ENCODE measurements at places on chromosomes 4 and X. TPM values are rescaled to one million over a fixed set of nuclear protein-coding genes. Genes with fewer than 3 reads are reported as not detected.

GRCh38 chrX:153831429-153832150 is 1.2 kb upstream of the PDZD4 start:
- H3K36me3 ChIP-seq: peaks cover 6% of the 10 kb centered on the region
- H3K4me1 ChIP-seq: peaks cover 8% of the 10 kb centered on the region
- no peak for DNase-seq
- peak overlapping the region; percentile 79 for H3K4me3 ChIP-seq

The SH3TC1 gene
- 24.1 TPM for polyA plus RNA-seq

GRCh38 chrX:54415534-54416350 is 24.5 kb upstream of the TSR2 start:
- H3K27ac ChIP-seq: no peak overlapping the region
- H3K4me3 ChIP-seq: no peak overlapping the region
- H3K36me3 ChIP-seq: no peaks in the 10 kb centered on the region
- H3K27me3 ChIP-seq: peaks cover 41% of the 10 kb centered on the region
- no peak for DNase-seq

- H3K27ac ChIP-seq: no peak overlapping the region
- H3K4me1 ChIP-seq: peaks cover 38% of the 10 kb centered on the region
- DNase-seq: peak; percentile 62
- no peaks in the 10 kb centered on the region for H3K36me3 ChIP-seq
Measured at GRCh38 chr4:38179690-38180377, 219.6 kb downstream of the PTTG2 start.

The PPEF2 gene
- polyA plus RNA-seq: not detected

DNA sequence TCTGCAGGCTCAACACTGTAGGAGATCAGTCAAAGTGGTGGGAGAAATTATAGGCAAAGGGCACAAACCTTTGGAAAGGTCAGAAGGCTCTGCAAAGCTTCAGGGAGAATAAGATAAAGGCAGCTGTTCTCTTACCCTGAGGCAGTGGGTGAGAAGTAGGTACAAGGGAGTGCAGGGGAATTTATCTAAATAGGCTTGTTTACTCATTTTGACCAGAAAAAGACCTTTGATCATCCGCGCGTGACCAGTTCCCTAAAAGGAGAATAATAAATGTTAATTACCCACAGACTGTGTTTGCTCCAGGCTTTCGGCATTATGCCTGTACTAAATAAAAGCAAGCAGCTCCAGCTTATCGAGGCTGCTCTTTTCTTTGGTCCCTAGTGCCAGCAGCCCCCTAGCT is 9.3 kb downstream of the FGFBP2 start:
- peaks cover 9% of the 10 kb centered on the region for H3K36me3 ChIP-seq
- H3K4me3 ChIP-seq: no peak overlapping the region
- H3K4me1 ChIP-seq: no peaks in the 10 kb centered on the region
- H3K27me3 ChIP-seq: no peaks in the 10 kb centered on the region
- H3K27ac ChIP-seq: no peak overlapping the region

DNA sequence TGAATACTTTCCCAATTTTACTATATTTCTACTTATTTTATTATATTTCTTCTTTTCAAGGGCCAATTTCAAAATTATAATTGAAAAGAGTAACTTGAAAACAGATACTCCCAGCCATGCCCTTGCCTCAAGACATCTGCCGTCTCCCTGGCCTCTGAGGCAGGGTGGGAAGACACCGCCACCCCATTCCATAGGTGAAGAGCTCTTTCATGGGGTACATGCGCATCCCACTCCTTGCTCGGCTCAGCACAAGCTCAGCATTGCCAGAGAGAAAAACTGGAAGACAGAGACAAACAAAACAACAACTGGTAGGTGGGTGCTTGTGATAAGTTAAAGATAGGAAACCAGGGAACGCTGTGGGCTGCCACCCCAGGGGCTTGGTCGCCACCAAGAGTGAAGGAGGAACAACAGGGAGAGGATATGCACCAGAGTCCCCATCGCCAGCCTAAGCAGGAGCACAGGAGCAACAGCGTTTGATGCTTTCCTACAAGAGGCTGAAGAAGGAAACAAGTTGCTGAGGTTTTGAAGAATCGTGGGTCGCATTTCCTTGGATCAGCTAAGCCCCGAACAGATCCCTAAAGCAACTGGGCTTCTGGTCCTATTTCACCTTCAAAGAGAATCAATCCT is 11.3 kb downstream of the TMEM154 start:
- DNase-seq: no peak
- peak overlapping the region; percentile 75 for H3K27ac ChIP-seq
- H3K4me1 ChIP-seq: peaks cover 80% of the 10 kb centered on the region
- peaks cover 21% of the 10 kb centered on the region for H3K36me3 ChIP-seq
- H3K4me3 ChIP-seq: no peak overlapping the region

GRCh38 chrX:22116605-22117546 is 84.8 kb downstream of the PHEX start:
- no peak for DNase-seq
- H3K27me3 ChIP-seq: no peaks in the 10 kb centered on the region
- H3K4me3 ChIP-seq: no peak overlapping the region
- H3K4me1 ChIP-seq: no peaks in the 10 kb centered on the region
- no peaks in the 10 kb centered on the region for H3K36me3 ChIP-seq
- no peak overlapping the region for H3K27ac ChIP-seq

DNA sequence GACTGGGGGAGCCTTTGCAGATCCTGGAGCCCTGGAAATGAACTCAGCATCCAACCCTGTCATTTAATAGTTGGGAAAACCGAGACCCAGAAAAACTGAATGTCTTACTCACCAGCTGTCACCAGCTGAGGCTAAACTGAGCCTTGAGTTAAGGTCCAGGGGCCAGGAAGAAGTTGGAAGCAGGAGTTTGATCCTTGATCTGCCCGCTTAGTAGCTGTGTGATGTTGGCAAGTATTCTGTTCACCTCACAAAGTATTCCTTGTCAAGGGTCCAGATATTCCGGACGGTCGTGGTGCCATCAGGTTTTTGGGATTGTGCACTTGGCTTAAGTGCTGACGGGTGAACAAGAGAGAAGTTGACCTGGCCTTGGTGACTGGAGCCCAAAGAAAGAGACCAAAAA is 30.7 kb upstream of the PROM1 start:
- H3K27ac ChIP-seq: no peak overlapping the region
- no peaks in the 10 kb centered on the region for H3K36me3 ChIP-seq
- H3K27me3 ChIP-seq: no peaks in the 10 kb centered on the region
- no peak overlapping the region for H3K4me3 ChIP-seq
- no peak for DNase-seq

DNA sequence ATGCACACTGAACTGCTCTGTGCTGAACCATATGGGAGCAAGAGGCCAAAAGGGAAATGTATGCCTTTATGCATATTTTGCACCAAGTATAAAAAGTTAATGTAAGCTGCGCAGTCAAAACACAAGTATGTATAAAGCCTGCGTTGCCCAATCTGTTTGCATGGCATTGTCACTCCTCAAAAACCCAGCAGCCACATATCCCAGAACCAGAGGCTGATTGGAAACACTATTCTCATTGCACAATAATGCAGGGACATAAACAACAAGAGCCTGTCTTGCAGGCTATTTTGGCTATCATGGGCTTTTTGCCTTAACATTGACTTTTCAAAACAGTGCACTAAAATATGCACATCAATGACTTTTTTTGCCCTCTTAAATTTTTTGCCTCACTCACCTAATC is 5.1 kb upstream of the ASB9 start:
- no peak for DNase-seq
- H3K4me3 ChIP-seq: no peak overlapping the region
- no peaks in the 10 kb centered on the region for H3K27me3 ChIP-seq

GRCh38 chr4:148016063-148016637 is 284.3 kb downstream of the ARHGAP10 start:
- H3K4me1 ChIP-seq: no peaks in the 10 kb centered on the region
- no peak overlapping the region for H3K27ac ChIP-seq
- no peak overlapping the region for H3K4me3 ChIP-seq
- H3K27me3 ChIP-seq: no peaks in the 10 kb centered on the region
- DNase-seq: no peak

DNA sequence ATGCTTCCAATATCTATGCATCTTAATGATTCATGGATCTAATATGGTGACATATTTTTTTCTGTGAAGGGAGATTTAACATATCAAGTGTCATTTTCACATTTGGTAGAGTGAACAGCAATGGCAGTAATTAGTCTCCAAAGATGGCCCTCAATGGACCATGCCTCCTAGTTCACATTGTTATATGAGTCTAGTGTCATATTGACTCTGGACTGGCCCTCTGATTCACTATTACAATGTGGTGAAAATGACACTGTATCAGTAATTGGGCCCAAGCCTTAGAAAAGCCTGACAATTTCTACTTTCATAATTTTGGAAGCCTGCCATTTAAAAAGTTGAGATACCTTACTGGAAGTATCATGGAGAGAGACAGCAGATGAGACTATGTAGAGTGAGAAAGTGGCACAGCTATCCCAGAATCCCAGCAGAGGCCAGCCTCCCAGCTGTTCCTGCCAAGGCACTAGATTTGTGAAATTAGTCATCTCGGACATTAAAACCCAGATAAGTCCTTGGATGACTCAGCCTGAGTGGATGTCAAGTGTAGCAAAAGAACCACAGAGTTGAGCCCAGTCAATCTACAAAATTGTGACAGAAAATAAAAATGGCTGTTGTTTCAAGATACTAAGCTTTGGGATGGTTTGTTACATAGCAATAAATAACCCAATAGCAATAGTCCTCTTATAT is 68.4 kb downstream of the ARHGEF38 start:
- no peak for DNase-seq
- H3K27me3 ChIP-seq: peaks cover 3% of the 10 kb centered on the region
- H3K27ac ChIP-seq: no peak overlapping the region
- H3K4me3 ChIP-seq: no peak overlapping the region
- no peaks in the 10 kb centered on the region for H3K4me1 ChIP-seq

GRCh38 chrX:41923978-41924683 is 777 bp upstream of the CASK start:
- H3K36me3 ChIP-seq: no peaks in the 10 kb centered on the region
- H3K27me3 ChIP-seq: no peaks in the 10 kb centered on the region
- DNase-seq: peak; percentile 18
- peak overlapping the region; percentile 80 for H3K4me3 ChIP-seq
- H3K27ac ChIP-seq: no peak overlapping the region
